ENCODE measurements at places on chromosomes 12 and 14. TPM values are rescaled to one million over a fixed set of nuclear protein-coding genes. Genes with fewer than 3 reads are reported as not detected.

GRCh38 chr12:3607039-3607720 is 116.2 kb downstream of the PRMT8 start:
- H3K4me1 ChIP-seq, result peaks cover 5% of the 10 kb centered on the region
- H3K4me3 ChIP-seq, result no peak overlapping the region
- H3K36me3 ChIP-seq, result peaks cover 18% of the 10 kb centered on the region
- H3K27ac ChIP-seq, result no peak overlapping the region
- DNase-seq, result no peak

PTPRB gene
- not detected for total RNA-seq

DNA sequence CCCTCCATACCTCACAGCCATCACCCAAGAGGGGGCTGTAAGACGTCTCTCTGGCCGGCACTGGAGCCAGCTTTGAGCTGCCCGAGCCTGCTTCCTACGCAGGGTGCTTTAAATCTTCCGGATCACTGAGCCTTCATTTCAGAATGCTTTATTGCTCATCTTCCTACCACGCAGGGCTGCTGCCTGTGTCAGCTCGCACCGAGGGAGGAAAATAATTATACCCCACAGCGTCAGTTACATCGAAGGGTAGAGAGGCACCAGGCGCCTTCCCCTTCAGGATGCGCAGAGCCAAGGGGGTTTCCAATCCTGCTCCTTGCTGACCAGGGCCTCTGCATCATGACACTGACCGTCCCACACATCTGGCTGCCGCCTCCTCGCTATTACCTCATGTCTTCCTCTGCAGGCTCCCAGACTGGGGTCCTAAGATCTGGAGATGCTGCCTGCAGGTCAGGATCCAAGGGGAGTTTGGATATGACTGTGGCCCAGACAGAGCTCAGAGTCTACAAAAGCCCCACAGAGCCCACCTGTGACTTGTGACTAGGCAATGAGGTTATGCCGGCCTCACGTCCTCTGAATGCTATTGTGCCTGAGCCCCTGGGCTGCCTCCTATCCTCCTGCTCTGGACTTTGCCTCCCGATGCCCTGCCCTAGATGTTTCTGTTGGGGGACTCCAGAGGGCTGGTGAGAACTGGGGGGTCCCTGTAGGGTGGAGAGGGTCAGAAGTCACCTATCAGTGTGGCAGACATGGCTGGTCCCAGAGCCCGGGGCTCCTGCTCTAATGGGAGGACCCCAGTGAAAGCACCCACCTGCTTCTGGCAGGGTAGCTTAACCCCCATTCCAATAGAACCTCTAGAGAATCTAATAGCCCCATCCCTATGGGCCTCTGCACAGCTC is 220.3 kb upstream of the RTL1 start:
- no peaks in the 10 kb centered on the region for H3K36me3 ChIP-seq
- H3K4me3 ChIP-seq, result no peak overlapping the region
- no peak overlapping the region for H3K27ac ChIP-seq
- H3K4me1 ChIP-seq, result peaks cover 11% of the 10 kb centered on the region
- DNase-seq, result no peak

GRCh38 chr12:93597608-93598007 is 25.1 kb downstream of the SOCS2 start:
- H3K27me3 ChIP-seq, result peaks cover 11% of the 10 kb centered on the region
- H3K4me3 ChIP-seq, result no peak overlapping the region
- H3K27ac ChIP-seq, result no peak overlapping the region
- no peaks in the 10 kb centered on the region for H3K36me3 ChIP-seq
- DNase-seq, result no peak

SYT1 gene
- not detected for total RNA-seq

DNA sequence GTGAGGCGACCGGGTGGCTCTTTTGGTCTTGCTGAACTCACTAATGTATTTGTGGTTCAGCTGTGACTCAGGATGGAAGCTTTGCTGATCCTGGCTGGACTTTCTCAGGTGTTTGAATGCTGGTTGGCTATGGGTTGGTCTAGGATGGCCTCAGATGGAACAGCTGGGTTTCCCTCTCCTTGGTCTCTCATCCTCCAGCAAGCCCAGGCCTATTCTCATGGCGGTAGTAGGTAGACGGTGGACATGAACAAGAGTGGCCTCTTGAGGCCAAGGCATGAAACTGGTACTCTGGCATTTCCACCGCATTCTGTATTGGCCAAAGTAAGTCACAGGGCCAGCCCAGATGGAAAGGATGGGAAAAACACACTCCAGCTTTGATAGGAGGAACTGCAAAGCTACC is 11.8 kb upstream of the POLR3B start:
- H3K27me3 ChIP-seq, result no peaks in the 10 kb centered on the region
- no peak overlapping the region for H3K27ac ChIP-seq
- peak; percentile 17 for DNase-seq
- peaks cover 65% of the 10 kb centered on the region for H3K36me3 ChIP-seq
- H3K4me3 ChIP-seq, result no peak overlapping the region

GRCh38 chr12:75913502-75914351 is 117.8 kb downstream of the PHLDA1 start:
- no peaks in the 10 kb centered on the region for H3K27me3 ChIP-seq
- no peak overlapping the region for H3K4me3 ChIP-seq
- no peaks in the 10 kb centered on the region for H3K36me3 ChIP-seq
- no peaks in the 10 kb centered on the region for H3K4me1 ChIP-seq

XPOT gene
- 40.0 TPM for total RNA-seq

ADAMTS20 gene
- total RNA-seq, result not detected

TAS2R10 gene
- not detected for total RNA-seq

GRCh38 chr14:85409481-85410210 is 120.3 kb upstream of the FLRT2 start:
- H3K27ac ChIP-seq, result no peak overlapping the region
- no peaks in the 10 kb centered on the region for H3K36me3 ChIP-seq
- no peaks in the 10 kb centered on the region for H3K4me1 ChIP-seq

- no peaks in the 10 kb centered on the region for H3K36me3 ChIP-seq
- DNase-seq, result no peak
- H3K4me3 ChIP-seq, result no peak overlapping the region
- no peaks in the 10 kb centered on the region for H3K4me1 ChIP-seq
- no peak overlapping the region for H3K27ac ChIP-seq
Observed at GRCh38 chr14:76086636-76087035, 65.1 kb upstream of the GPATCH2L start.

SLC16A7 gene
- 24.6 TPM for total RNA-seq

GRCh38 chr12:111444925-111445725 is 39.4 kb downstream of the SH2B3 start:
- peak; percentile 66 for DNase-seq
- H3K4me1 ChIP-seq, result peaks cover 76% of the 10 kb centered on the region
- H3K36me3 ChIP-seq, result peaks cover 61% of the 10 kb centered on the region
- H3K4me3 ChIP-seq, result peak overlapping the region; percentile 12
- H3K27me3 ChIP-seq, result no peaks in the 10 kb centered on the region

DNA sequence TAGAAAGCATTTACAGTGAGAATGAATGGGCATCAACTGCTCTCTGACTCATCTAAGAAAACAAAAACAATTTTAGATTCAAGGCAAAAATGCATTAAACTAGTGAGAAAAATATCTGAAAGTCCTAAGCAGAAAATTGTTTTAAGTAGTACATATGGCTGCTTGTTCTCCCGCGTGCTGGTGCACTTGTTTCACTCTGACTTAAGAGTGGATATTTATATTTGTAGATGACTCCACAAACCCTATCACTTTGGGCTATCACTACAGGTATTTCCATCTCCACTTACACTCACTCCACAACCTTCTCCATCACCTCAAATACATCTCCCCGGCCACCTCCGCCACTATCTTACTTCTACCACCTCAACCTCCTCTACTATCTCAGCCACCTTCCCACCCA is 253.9 kb upstream of the EGLN3 start:
- H3K4me1 ChIP-seq, result no peaks in the 10 kb centered on the region
- no peak overlapping the region for H3K27ac ChIP-seq
- no peak overlapping the region for H3K4me3 ChIP-seq
- no peaks in the 10 kb centered on the region for H3K36me3 ChIP-seq

- H3K4me3 ChIP-seq, result no peak overlapping the region
- DNase-seq, result no peak
- H3K27ac ChIP-seq, result no peak overlapping the region
- no peaks in the 10 kb centered on the region for H3K36me3 ChIP-seq
Observed at GRCh38 chr12:108234158-108234557, 105.0 kb downstream of the CMKLR1 start.

GRCh38 chr12:66669541-66669940 is 9.3 kb downstream of the GRIP1 start:
- H3K36me3 ChIP-seq, result no peaks in the 10 kb centered on the region
- no peak overlapping the region for H3K4me3 ChIP-seq
- no peaks in the 10 kb centered on the region for H3K27me3 ChIP-seq
- DNase-seq, result no peak
- no peak overlapping the region for H3K27ac ChIP-seq

DNA sequence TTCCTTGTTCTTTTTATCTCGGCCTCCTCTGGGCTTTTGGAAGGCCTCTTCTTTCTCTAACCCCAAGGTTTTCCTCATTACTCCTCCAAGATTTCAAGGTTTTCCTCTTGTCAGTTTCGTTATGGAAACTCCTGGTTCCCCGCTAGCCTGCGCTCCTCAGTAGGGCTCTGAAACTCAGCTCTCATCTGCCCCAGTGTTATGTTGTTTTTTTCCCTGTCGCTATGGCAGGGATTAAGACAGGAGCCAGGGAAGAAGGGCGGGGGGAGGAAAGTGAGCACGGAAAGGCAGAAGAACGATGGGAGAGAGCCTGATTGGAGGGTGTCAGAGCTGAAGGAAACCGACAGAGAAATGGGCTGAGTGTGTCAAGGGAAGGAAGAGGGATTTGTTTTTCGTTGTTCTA is 26.5 kb upstream of the JDP2 start:
- DNase-seq, result no peak
- no peak overlapping the region for H3K27ac ChIP-seq
- H3K27me3 ChIP-seq, result no peaks in the 10 kb centered on the region
- H3K36me3 ChIP-seq, result no peaks in the 10 kb centered on the region
- H3K4me3 ChIP-seq, result no peak overlapping the region

DNA sequence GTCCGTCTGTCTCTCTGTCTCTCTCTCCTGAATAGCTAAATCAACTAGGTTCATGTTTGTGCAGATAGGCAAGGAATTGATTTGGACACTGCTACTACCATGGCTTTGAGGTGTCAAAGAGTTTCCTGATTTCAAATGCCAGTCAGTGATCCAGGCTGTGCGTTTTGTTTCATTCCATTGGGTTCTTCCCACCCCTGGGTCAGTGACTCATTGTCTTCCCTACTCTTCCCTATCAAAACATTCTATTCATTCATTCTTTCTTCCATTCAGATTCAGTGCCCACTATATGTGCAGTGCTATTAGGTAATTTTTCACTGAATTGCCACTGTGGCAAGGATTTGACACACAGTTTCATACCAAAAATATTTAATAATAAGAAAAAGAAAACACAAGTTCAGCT is 50.4 kb downstream of the RPH3A start:
- H3K4me3 ChIP-seq, result no peak overlapping the region
- H3K27ac ChIP-seq, result no peak overlapping the region
- no peaks in the 10 kb centered on the region for H3K4me1 ChIP-seq
- peaks cover 5% of the 10 kb centered on the region for H3K27me3 ChIP-seq

DNA sequence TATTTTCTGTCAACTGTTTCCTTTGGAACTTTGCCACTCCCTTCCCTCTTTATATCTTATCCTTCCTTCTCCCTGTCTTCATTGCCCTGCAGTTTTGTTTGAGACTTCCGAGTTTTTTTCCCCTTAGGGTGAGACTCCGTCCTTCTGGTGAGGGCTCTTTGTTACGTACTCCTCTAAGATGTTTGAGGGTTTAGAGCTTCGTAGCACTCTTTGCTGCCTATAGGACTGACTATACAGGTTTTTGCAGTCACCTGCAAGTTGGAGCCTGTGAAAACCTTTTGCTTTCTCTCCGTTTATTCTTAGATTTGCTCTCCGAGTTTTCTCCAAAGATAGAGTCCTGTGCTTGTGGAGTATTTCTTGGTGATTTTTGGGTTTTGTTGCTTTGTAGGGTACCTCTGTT is 41.7 kb upstream of the MYRFL start:
- peaks cover 9% of the 10 kb centered on the region for H3K36me3 ChIP-seq
- H3K27ac ChIP-seq, result no peak overlapping the region
- no peak overlapping the region for H3K4me3 ChIP-seq
- DNase-seq, result no peak
- H3K27me3 ChIP-seq, result no peaks in the 10 kb centered on the region

DNA sequence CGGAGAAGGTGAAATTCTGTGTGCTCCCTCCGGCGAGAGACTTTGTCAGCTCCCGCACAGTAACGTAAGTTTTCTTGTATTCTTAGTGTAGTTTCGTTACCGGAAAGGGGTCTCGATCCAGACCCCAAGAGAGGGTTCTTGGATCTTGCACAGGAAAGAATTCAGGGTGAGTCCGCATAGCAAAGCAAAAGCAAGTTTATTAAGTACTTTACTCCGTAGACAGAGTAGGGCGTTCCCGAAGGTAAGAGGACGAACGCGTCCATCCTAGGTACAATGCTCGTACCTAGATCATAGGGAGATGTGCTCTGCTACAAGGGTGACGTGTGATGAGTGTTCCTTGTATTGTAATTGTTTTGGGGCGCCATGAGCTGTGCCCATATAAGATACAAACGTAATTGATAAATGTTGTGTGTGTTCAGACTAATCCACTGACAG is 293 bp downstream of the IFI27L1 start:
- H3K36me3 ChIP-seq, result peaks cover 27% of the 10 kb centered on the region
- no peak for DNase-seq
- H3K4me3 ChIP-seq, result peak overlapping the region; percentile 98
- peaks cover 29% of the 10 kb centered on the region for H3K4me1 ChIP-seq
- H3K27ac ChIP-seq, result peak overlapping the region; percentile 27

LLPH gene
- total RNA-seq, result 27.3 TPM

TMTC2 gene
- 2.1 TPM for total RNA-seq

DNA sequence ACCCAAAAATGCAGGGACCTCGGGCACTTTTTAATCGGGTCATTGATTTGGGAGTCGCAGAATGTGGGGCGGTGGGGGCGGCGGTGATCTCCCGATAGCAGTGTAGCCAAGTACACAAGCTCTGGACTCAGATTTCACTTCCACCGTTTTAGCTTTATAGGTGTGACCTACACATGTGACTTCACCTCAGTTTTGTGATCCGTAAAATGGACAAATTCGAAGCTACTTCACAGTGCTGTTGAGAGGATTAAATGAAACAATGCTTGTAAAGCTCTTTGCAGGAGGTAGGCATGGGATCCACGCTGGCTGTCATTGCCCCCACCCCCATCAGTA is 478 bp downstream of the RITA1 start:
- peak overlapping the region; percentile 95 for H3K27ac ChIP-seq
- peaks cover 52% of the 10 kb centered on the region for H3K4me1 ChIP-seq
- no peak for DNase-seq
- peaks cover 22% of the 10 kb centered on the region for H3K36me3 ChIP-seq
- H3K27me3 ChIP-seq, result no peaks in the 10 kb centered on the region
- peak overlapping the region; percentile 94 for H3K4me3 ChIP-seq

DEPDC4 gene
- 0.50 TPM for total RNA-seq

DNAI7 gene
- total RNA-seq, result not detected

NAV3 gene
- not detected for total RNA-seq

DNA sequence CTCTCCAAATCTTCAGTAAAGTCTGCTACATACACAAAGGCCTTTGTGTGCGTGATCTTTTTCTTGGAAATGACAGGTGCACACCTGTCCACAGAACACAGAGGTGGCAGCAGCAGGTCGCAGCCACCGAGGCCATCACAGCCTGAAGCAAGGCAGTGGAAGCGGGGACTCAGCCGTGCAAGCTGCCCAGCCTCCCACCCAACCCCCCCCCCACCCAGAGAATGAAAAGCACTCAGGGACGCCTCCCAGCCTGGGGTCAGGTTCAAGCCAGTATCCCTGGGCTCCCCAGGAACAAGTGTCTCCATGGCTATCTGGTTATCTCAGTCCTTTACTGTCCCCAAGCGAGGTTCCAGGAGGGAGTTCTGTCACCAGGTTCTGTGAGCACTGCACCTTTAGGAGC is 31.2 kb upstream of the TSPAN9 start:
- no peaks in the 10 kb centered on the region for H3K36me3 ChIP-seq
- H3K27me3 ChIP-seq, result peaks cover 10% of the 10 kb centered on the region
- DNase-seq, result no peak
- no peak overlapping the region for H3K27ac ChIP-seq
